ENCODE measurements at places on chromosomes 7 and 10. TPM values are rescaled to one million over a fixed set of nuclear protein-coding genes. Genes with fewer than 3 reads are reported as not detected.

Gene RBP4
- total RNA-seq: 0.06 TPM

Gene BTRC
- total RNA-seq: 11.8 TPM

Gene SNCG
- 98.7 TPM for total RNA-seq

Gene CHN2
- total RNA-seq: not detected

Gene DBF4
- 10.3 TPM for total RNA-seq

Gene SND1
- total RNA-seq: 160 TPM

Gene PPIA
- 2,769 TPM for total RNA-seq

Gene IL15RA
- 7.3 TPM for total RNA-seq

Gene OPALIN
- total RNA-seq: not detected

Gene PALD1
- total RNA-seq: 11.6 TPM

Measured in aortic smooth muscle cell (primary cell).